Activated CD4-positive, alpha-beta T cell treated with anti-CD3 and anti-CD28 coated beads, Interleukin-2, Interleukin-6, amounts not matched to agents 100 ng/mL and 50 ng/mL, durations not matched to agents 16 hours and 8 hours (primary cell): ENCODE measurements at places on chromosomes 3 and 15.

DNA sequence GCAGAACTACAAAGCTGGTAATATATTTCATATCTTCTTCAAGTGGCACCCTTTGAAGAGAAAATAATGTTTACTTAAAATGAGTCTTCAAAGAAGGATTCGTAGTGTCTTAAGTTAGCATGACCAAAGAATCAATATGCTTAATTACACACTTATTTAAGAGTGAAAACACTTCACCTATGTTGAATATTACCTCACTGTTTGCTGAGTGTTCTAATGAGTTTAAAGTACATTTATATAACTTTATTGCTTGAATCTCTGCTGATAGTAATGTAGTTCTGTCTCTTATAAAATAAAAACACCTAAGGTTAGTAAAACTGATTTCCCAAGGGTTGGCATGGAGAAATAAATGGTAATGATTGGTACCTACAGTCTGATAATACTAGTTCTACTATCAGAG lies 143.3 kb upstream of the SLC2A2 start:
- DNase-seq, result no peak

DNA sequence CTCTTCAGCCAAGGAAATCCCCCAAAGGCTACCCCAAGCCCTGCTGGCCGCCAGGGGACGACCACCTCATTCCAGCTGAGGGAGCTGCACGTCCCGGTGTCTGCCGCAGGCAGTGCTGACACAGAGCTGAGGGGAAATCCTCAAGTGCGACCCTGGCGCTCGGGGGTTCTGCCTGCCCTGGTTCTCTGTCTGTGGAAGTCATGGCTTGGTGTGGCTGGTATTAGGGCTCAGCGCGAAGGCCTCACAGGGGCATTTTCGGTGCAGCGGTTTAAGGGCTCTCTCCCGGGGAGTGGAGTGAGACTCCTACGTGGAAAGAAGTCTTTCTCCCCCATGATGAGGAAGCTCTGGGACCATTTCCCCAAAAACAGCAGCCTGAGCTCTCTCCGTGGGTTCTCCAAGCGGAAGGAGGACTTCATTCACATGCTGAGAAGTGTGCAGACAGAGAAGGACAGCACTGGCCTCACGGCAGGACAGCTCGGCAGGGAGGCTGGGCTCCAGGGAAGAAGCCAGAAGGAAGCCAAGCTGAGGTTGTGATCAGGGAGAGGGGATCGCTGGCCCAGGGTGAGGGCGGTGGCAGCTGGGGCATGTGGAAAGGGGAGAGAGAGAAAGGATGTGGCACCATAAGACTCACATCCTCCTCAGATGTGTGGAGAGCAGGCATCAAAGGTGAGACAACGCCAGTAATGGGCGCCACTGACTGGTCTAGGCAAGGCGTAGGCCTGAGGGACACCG lies 48.6 kb downstream of the KLF15 start:
- DNase-seq, result no peak

DNA sequence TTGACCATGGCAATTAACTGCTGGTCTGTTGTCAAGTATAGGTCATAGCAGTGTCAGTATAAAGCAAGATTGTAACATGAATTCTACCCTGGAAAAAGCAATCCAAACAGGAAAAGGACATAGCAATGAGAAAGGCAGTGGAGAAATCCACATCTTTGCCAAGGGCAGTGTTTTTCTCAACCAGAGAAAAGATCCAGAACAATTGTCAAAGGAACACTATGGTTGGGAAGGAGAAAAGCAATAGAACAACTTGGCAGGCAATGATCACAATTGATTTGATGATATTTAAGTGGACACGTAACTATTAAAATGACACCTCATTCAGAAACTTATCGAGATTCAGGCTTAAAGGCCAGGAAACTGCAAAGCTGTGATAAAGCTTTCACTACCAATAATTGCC lies 271.1 kb downstream of the DIPK2A start:
- no peak for DNase-seq

GRCh38 chr15:84811828-84812227 lies 5.3 kb upstream of the ALPK3 start:
- no peak for DNase-seq

DNA sequence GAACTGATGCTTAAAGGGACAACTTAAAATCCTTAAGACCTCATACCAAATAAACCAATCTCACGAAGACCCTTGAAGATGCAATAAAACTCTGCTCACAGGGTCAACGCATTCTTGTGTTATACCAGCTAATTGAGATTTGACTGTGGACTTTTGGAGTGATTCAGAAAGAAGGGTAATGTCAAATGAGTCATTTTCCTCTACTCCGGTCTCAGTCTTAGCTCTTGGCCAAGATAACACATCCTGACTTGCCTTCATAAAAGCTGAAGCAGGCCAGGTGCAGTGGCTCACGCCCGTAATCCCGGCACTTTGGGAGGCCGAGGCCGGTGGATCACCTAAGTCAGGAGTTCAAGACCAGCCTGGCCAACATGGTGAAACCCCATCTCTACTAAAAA lies 3.8 kb downstream of the PKM start:
- DNase-seq, result peak; percentile 88

- DNase-seq, result no peak
These were observed 63.2 kb downstream of the PDZRN3 start for GRCh38 chr3:73561494-73561893.

GRCh38 chr3:190970560-190970959 lies 108.1 kb upstream of the GMNC start:
- DNase-seq, result no peak

DNA sequence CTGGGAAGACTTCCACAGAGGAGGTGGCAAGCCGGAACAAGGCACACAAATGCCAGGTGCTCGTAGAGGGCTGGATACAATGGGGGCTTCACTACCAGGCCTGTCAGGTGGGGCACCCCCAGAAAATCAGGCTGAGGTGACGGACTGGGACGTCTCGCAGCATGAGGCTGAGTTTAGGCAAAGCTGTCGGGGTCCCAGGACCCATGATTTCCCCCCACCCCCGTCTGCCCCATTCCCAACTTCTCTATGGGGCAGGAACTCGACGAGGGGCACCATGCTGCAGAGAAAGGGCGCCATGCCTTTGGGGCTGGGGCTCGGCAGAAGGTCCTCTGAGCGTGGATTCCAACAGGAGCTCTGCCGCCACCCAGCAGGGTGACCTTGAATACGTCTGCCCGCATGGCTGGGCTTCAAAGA lies 65.7 kb upstream of the HES1 start:
- DNase-seq, result no peak

DNA sequence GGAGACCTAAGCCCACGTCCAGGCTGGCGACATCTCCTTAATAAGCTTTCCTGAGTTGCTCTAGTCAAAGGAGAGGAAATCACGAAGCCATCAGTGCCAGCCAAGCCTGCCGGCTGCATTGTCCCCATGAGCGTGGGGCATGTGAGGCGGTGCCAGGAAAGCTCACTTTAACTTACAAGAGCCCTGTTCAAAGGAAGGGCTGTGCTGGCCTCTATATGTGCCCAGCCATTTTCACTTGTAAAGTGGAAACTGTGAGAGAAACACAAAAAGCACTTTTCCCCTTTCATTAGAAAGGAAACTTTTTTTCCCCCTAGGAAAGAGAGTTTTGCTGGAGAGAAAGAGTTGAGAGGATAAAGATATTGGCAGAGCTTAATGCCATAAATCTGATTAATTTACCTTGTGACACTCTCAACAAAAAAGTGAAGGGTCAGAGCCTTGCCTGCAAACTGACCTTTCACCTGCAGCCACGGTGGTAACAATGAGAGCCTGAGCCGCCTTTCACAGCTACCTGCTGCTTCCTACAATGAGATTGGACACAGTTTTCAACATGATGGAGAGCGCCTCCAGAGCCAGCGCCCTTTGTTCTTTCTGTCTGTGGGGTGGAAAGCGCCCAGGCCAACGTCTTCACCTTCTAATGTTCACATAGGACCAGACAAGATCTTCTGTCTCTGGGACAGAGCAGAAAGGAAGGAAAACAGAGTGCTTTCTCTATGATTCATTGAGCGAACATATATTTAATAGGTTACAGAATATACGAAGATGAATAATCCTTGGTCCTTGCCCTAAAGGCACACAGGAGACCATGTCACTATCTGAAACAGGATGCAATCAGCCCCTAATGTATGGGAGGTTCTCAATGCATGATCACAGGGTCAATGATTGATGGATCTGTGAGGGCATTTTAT lies 233.1 kb upstream of the HES1 start:
- DNase-seq, result no peak

DNA sequence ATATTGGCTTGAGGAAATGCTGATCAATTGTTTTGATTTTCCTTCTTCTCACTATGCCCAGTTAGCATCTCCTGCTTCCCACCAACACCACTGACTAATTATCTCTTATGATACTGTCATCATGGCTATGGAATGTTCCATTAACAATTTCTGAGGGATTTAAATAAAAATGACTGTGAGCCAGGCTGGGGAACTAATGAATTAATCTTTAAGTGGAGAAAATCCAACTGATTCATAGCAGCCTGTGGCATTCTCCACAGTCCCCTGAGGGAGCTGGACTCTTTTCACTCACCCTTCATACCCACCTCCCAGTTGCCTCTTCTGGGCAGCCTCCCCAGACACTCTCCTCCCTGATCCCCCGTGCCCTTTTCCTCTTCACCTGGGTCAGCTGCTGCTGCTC lies 353.6 kb downstream of the CLSTN2 start:
- DNase-seq, result no peak

DNA sequence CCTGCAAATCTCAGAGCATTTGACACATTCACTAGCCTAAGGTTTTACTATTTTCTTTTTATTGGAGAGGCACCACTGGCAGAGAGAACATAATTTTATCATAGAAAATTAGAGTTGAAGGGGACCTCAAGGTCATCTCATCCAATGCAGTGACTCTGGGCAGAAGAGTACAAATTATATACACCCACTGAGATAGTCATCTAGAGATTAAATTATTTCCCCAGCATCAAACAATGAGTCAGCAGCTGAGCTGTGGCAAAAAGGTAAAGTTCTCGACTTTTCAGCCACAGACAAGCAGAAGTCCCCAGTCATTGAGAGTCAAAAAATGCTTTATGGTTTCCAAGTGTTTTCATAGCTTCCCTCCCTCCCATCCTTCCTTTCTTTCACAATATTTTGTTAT lies 39.3 kb upstream of the SEMA6D start:
- no peak for DNase-seq

GRCh38 chr3:46239952-46240351 lies 2.3 kb upstream of the CCR3 start:
- DNase-seq, result no peak

GRCh38 chr3:170563712-170564423 lies 22.0 kb downstream of the SLC7A14 start:
- DNase-seq, result peak; percentile 72

GRCh38 chr15:68821190-68821840 lies 620 bp upstream of the ANP32A start:
- no peak for DNase-seq

DNA sequence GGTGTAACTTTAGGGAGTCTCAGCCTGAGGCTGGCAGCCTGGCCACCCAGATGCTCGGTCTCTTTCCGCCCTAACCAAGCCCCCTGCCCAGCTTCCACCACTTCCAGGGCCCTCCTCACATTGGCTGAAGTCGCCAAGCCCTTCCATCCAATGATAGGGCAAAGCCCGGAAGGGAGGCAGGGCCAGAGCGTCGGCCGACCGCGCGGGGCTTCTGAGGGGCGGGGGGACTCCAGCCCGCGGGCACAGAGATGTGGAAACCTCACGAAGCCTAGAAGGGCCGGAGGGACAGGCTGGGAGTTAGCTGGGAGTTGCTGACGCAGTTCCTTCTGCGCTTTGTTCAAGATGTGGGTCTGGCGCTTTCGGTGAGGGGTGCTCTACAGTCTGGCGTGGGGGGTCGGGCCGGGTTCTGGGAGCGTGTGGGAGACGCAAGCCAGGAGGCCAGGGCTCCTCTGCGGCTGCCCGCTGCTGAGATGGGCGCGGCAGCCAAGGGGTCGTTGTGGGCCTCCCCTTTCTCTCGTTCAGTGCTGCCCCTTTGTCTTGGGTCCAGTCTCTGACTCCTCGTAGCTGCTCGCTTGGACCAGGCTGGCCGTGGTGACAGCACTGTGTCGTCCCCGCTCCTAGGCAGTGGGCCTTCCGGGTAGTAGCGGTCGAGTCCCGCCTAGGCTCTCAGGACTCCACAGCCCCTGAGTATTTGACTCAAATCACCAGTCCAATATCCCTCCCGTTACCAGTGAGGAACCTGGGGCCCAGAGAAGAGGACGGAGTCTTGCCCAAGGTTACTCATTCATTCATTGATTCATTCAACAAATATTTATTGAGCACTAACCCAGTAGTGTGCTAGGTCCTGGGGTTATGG lies at the start of gene ZNF660:
ZNF660 (plus strand) TSS at position 319 of the 856 bp plus-strand sequence. CDS start 9,230 bp downstream, outside the sequence.
- no peak for DNase-seq

- DNase-seq, result no peak
These were observed 523.6 kb upstream of the LMCD1 start for GRCh38 chr3:7978087-7978422.

DNA sequence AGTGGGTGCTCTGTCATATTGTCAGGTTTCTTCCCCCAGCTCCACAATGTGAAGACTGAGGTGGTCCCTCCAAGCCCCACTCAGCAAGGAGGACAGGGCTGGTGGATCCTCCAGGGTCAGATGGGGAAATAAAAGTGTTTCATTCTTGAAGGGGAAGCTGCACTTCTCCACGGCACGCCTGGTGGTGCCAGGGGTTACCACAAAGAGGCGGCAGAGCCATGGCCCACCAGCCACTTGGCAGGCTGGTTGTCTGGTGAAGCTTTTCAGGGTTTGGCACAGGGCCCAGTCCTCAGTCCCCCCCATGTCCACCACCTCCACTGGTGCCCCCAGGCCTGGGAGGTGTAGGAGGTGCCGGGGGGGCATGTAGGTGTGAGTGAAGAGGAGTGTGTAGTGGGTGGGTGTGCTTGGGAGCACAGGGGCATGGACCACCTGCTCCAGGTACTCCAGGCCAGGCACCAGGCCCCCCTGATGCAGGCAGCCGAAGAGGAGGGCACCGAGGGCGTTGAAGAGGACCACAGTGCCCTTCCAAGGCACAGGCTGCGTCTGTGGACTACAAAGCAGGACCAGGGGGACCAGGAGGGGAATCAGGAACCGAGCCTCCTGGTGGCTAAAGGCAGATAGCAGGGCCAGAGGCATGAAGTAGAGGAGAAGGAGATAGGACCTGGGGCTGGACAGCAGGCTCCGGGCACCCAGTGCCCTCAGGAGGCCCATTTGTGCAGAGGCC lies 5.0 kb upstream of the NCBP2 start:
- DNase-seq, result no peak
